ENCODE measurements at places on chromosomes 11 and 22.

DNA sequence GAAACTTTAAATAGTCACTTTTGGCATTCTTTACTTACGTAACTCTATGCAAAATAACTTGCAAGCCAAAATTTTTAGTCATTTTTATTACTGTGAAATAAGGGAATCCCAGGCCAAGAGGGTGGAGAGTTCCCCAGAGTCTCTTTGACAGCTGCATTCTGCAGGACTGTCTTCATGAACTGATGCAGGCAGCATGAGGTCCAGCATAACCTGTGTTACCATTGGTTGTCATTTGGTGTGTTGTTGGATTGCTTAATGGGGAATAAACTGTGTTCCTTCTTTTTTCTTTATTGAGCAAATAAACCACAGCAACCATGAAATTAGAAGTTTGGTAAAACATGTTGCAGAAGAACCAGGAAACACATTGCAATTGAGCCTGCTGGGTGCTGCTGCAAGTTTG, 24.6 kb downstream of the MMP27 start:
- no peak for DNase-seq

DNA sequence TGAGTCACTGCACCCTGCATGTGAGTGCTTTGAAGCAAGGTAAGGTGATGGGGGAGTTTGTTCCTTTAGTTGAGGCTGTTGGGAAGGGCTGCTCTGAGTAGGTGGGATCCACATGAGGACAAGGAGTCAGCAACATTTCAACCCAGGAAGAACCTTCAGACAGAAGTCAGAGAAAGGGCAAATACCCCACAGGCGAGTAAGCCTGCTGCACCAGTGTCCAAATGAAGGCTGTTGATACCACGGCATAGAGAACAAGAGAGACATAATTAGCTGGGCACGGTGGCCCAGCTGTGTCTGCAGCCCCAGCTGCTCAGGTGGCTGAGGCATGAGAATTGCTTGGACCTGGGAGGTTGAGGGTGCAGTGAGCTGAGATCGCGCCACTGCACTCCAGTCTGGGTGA, 54.3 kb upstream of the CLMP start:
- no peak for DNase-seq

DNA sequence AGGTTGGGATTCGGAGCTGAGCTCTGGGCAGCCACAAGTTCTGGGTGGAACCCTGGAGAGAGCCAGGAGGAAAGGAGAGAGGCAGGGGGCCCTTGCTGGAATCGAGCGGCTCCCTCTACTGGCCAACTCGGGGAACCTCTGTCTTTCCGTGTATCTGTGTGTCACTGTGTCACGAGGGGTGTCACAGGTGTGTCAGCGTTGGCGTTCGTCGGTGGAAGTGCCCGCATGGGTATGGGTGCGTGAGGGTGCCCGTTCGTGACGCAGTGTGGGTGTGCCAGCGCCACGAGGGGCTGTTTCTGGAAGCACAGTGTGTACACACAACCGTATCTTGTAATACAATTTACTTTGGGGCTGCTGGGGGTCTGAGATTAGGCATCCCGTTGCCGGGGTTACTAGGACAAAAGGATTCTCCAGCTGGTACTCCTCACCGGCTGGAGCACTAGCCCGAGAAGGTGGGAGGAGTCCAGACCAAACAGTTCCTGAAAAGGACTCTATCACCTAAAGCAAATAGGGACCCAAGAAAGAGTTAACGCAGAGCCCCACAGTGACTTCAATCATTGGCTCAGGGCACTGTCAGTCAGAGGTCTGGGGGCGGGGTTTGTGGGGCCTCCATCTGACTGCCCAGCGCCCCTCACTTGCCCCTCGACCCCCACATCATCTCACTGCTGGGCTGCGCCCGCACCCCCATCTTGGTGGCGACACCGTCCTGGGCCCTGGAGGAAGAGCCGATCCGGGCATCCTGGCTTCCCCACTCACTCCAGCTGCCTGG, 2.6 kb upstream of the BCL9L start:
- peak; percentile 95 for DNase-seq

DNA sequence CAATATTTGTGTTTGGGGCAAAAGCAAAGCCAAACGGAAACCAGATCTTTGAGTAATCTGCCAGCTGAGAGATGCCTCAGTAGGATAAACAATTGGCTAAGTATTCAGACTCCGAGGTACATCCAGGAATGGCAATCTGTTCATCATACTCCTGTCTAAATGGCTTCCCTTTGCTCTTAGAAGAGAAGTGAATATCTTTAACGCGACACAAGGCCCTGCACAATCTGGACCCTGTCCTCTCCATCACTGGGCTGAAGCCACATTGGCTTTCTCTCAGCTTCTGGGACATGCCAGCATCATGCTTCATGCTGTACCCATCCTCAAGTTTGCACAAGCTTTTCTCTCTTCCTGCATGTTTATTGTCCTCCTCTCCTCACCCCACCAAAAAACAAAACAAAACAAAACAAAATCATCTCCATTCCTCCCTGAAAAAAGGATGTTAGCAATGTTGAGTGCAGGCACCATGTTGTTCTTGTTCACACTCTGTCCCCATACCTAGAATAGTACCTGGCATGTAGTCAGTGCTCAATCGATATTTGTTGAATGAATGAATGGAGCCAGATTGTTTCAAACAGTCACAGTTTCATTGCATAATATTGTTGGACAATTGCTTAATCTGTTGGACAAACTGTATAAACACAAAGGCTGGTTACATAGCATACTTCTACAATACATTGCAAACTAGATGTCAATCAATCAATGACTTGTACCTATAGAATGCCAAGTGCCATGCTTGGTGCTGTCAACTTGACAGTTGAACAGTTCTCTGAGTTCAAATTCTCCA, 38.2 kb upstream of the SESN3 start:
- DNase-seq: no peak

DNA sequence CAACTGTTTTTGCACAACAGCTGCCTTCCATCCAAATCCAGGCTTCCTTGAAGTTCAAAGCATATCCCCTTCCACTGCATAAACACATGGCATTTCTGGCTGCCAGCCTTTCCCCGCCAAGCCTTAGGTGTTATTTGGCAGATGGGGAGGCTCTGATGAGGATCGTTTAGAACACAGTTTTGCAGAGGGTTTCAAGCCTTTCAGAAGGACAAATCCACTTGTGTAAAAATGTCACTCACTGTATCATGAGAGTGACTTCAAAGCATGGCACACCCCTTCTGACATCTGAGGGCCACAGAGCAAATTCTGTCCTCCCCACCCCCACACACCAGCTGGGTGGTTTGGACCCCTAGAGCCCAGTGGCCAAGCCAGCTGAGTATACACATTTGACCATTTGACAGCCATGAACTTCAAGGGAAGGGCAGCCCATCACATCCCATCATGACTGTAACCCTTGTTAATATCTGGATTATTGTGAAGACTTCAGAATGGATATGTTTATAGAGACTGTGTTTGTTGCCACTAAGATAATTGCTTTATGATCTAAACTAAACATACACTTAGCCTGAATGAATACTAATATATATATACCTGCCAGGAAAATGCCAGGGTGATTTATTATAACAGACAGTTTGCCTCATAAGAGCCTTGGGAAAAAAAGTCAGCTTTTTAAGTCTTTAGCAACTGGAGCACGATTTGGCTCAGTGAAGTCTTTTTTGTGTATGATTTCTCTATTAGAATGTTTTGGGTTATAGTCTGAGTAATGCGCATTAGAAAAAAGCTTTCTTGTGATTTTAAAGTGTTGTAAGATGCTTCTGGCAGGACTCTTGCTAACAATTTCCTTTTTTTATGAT, 31.9 kb downstream of the FBLN1 start:
- no peak for DNase-seq

- DNase-seq: no peak
Measured at GRCh38 chr11:70491696-70492472, 93.6 kb downstream of the CTTN start.

DNA sequence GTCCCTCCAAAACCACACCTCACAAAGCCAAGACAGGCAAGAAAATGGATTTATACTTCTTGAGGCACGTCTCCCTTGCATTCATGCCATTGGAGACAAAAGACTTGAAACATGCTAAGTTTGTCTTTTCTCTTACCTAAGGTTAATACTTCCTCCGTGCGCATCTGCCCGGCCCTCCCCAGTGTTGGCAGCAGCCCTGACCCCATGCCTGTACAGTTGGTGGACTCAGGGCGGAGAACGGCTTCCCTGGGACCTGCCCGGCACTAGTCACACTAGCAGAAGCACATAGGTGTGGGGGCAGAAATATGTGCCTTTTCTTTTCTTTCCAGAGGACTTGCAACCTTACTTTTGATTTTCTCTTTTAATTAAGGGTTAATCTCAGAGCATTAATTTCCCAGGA, 45.2 kb upstream of the FLI1 start:
- no peak for DNase-seq

- no peak for DNase-seq
Measured at GRCh38 chr11:131099013-131099412, 182.7 kb upstream of the SNX19 start.

- no peak for DNase-seq
Measured at GRCh38 chr22:46090631-46091201, 59.6 kb upstream of the PPARA start.

DNA sequence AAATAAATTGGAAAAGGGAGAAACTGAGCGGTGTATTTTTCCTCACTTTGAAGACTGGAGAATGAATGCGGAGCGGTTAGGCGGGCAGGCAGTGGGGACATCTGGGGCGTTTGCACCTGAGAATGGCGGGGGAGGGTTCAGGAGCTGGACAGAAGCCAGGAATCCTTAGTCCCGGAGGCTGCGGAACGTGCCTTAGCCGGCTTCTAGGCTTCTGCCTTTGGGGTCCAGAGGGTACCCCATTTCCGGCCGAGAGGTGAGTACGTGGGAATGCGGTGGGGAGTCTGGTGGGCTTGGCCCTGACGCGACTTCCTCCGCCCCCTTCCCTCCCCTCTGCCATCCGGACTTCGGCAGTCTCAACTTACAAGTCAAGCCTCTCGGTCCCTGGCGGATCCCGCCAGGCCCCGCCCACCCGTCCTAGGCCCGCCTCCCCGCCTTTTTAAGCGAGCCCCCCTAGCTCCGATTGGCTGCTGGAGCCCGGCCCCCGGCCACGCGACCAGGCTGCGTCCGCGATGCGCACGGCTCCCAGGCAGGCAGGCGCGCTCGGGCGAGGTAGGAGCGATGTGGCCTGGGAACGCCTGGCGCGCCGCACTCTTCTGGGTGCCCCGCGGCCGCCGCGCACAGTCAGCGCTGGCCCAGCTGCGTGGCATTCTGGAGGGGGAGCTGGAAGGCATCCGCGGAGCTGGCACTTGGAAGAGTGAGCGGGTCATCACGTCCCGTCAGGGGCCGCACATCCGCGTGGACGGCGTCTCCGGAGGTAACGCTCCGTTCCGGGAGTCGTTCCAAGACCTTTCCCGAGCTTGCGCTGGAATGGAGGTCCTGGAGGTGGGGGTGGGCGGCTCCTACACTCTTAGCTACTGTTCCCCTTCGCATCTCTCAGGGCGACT, at the start of gene GCAT:
TSS of gene GCAT (plus strand) at position 525 of the 884 bp plus-strand sequence. CDS start at position 559, 34 bp downstream.
- DNase-seq: peak; percentile 99

DNA sequence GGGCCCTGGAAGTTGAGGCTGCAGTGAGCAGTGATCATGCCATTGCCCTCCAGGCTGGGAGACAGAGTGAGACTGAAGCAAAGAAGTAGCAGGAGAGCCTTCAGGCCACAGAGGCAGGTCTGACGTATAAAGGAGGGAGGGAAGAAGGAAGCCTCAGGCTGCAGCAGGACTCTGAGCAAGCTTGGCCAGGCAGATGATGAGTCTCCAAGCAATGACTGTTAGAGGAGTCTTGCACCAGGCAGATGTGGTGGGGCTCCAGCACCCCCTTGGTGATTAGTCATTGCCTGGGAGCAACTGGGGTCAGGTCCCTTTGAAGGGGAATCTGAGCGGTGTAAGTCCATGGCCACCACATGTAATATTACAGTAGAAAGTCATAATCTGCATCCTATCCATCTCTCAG, 36.6 kb upstream of the NFAM1 start:
- DNase-seq: no peak

DNA sequence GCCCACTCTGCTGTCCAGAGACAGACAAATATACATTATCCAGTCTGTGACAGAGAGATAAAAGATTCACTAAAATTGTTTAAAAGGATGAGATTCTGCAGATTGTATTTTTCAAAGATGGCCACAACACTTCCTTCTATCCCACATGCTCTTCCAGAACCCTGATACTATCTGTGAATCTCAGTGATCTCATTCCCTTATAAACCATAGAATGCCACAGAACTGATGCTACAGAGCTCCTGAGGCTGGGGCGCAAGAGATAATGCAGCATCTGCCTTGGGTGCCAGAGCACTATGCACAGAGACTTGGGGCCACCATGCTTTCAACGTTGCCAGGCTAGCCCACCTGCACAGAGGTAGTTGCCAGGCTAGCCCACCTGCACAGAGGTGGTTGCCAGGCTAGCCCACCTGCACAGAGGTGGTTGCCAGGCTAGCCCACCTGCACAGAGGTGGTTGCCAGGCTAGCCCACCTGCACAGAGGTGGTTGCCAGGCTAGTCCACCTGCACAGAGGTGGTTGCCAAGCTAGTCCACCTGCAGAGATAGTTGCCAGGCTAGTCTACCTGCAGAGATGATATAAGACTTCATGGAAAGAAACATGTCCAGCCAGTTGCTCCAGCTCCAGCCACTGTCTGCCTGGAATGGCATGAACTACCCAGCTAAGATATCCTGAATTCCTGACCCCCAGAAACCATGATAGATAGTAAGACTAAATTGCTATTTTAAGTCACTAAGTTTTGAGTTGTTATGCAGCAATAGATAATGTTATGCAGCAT, 17.6 kb upstream of the SEPTIN5 start:
- no peak for DNase-seq

DNA sequence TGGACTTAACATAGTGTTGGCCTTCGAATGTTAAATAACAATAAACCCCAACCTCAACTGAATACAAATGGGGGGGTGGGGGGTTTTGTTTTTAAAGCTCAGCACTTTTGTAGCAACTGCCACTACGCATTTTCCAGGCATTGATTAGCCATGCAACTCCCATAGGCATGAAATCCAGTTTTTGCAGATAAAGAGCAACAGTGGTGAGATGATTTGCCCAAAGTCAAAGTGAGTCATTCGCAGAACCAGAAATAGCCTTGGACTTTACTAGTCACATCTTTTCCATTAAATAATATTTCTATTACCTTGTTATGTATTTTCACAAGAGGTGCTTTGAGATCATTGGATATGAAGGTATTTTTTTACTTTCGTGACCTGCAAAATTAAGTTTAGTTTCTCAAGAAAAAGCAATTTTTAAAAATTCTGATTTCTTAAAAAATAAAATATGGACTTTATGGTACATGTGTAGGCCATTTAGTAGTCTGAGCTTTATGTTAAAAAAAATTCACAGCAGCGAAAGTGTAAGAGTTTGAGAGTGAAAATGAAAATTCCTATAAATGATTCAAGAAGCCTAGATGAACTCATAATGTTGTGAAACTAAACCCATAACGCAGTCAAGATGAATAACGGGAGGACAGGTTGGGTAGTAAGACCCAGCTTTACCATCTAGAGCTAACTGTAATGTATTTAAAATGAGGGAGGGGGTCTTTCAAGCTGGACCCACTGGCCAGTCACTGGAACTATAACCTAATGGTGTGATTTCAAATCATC, 1.9 kb upstream of the PHF21A start:
- no peak for DNase-seq

GRCh38 chr22:20446383-20446970, 8.9 kb upstream of the SCARF2 start:
- DNase-seq: no peak

GRCh38 chr11:74877132-74877531, 71.8 kb downstream of the XRRA1 start:
- DNase-seq: no peak

GRCh38 chr11:67177399-67178281, 58.6 kb downstream of the KDM2A start:
- DNase-seq: no peak
